Activated naive CD4-positive, alpha-beta T cell treated with Interleukin-2 at 50 U/mL for 16 hours (primary cell): ENCODE measurements at places on chromosomes 1 and 21.

- no peak for DNase-seq
Measured at GRCh38 chr1:2783069-2783434, 18.4 kb downstream of the TTC34 start.

- DNase-seq = no peak
Measured at GRCh38 chr1:45887156-45887842, 83.9 kb downstream of the MAST2 start.

- DNase-seq = no peak
Measured at GRCh38 chr1:76038287-76039004, 36.1 kb upstream of the ST6GALNAC3 start.

DNA sequence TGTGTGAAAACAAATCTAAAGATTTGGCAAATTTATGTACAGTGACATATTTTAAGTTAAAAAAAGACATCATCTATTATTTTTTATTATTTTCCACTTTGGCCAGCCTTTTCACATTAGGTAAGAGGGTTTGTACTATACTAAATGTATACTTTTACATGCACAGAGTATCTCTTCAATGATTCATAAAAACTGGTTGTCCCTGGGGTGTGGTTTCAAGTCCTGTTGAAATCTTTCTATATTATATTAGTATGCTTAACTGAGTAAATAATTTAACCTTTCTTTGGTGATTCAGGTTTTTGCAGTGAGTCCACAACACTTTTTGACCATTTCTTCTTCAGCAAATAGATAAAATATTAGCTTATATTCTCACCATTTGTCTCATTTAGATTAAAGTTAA is 45.7 kb downstream of the EEIG2 start:
- no peak for DNase-seq

GRCh38 chr21:42079939-42080787 is 9.0 kb downstream of the UMODL1 start:
- DNase-seq = no peak
